Progenitor cell of endocrine pancreas (in vitro differentiated cells): ENCODE measurements at places on chromosomes 2 and 18. TPM values are rescaled to one million over a fixed set of nuclear protein-coding genes. Genes with fewer than 3 reads are reported as not detected.

DNA sequence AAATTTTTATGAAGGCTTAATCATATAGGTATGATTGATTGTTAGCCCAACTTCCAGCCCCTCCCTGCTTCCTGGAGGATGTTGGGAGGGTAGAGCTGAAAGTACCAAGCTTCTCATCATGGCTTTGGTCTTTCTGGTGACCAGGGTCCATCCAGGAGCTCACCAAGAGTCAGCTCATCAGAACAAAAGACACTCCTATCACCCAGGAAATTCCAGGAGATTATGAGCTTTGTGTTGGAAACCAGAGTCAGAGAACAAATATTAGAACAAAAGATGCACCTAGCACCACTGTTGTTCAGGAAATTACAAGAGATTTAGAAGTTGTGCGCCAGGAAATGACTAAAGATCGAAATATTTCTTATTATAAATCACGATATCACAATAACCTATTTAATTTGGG, 119.9 kb upstream of the THUMPD2 start:
- no peak overlapping the region for H3K27ac ChIP-seq
- no peak for DNase-seq
- no peak overlapping the region for H3K4me3 ChIP-seq
- H3K4me1 ChIP-seq: no peaks in the 10 kb centered on the region
- H3K27me3 ChIP-seq: peaks cover 5% of the 10 kb centered on the region

SP140 gene
- 0.69 TPM in 1 of 2 replicates, not detected in the other for total RNA-seq

- H3K4me1 ChIP-seq: peaks cover 10% of the 10 kb centered on the region
- H3K36me3 ChIP-seq: no peaks in the 10 kb centered on the region
- no peak for DNase-seq
- no peaks in the 10 kb centered on the region for H3K27me3 ChIP-seq
- no peak overlapping the region for H3K4me3 ChIP-seq
- no peak overlapping the region for H3K27ac ChIP-seq
These were observed 479.0 kb downstream of the TDRD15 start for GRCh38 chr2:21602789-21603188.

- H3K4me3 ChIP-seq: no peak overlapping the region
- H3K27me3 ChIP-seq: peaks cover 23% of the 10 kb centered on the region
- DNase-seq: no peak
- no peaks in the 10 kb centered on the region for H3K4me1 ChIP-seq
These were observed 215.9 kb downstream of the SEPTIN10 start for GRCh38 chr2:109397893-109398292.

UGT1A5 gene
- total RNA-seq: not detected in 2 replicates

- peaks cover 34% of the 10 kb centered on the region for H3K4me1 ChIP-seq
- H3K27ac ChIP-seq: peak overlapping the region; percentile 97
- H3K4me3 ChIP-seq: peak overlapping the region; percentile 0
- no peaks in the 10 kb centered on the region for H3K36me3 ChIP-seq
These were observed 174.0 kb downstream of the TGIF1 start for GRCh38 chr18:3623769-3624545.

DNA sequence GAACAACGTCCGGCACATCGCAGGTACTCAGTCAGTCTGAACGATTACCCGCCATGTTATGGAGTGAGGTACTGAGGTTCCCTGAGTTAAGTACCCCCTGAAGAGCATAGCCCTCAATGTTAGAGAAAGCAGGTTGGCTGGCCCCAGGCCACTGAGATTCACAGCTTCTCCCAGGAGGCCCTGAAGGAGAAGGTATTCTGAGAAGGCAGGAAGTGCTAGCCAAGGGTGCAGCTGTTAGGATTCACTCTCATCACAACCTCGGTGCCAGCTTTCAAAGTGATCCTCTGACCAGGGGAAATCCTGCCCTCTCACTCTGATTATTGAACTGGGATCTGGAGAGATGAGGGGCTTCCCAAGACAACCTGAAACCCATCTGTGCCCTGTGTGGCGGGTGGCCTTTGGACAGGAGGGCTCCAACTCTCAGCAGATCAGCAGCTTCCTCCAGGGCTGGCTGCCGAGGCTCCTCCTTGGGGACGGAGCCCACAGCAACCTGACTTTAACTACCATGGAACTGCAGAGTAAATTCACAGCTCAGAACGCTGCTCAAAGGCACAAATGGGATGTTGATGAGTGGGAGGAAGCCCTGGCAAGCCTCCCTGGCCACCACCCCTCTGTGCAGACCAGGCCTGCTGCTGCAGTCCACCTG, 7.8 kb downstream of the EHD3 start:
- H3K27ac ChIP-seq: no peak overlapping the region
- no peaks in the 10 kb centered on the region for H3K27me3 ChIP-seq
- H3K36me3 ChIP-seq: peaks cover 3% of the 10 kb centered on the region
- no peak for DNase-seq
- H3K4me3 ChIP-seq: no peak overlapping the region

LYG2 gene
- total RNA-seq: not detected in 2 replicates

- H3K27me3 ChIP-seq: no peaks in the 10 kb centered on the region
- H3K4me1 ChIP-seq: peaks cover 7% of the 10 kb centered on the region
- no peak overlapping the region for H3K27ac ChIP-seq
- no peak overlapping the region for H3K4me3 ChIP-seq
- H3K36me3 ChIP-seq: no peaks in the 10 kb centered on the region
- no peak for DNase-seq
These were observed 408.8 kb upstream of the UBE2E3 start for GRCh38 chr2:180571559-180571958.

SOS1 gene
- 68.3 and 77.0 TPM in 2 replicates for total RNA-seq

GRCh38 chr2:58514252-58514651, 273.1 kb upstream of the FANCL start:
- no peak for DNase-seq
- no peak overlapping the region for H3K4me3 ChIP-seq

- no peak overlapping the region for H3K4me3 ChIP-seq
- peaks cover 12% of the 10 kb centered on the region for H3K4me1 ChIP-seq
- DNase-seq: no peak
- H3K27ac ChIP-seq: no peak overlapping the region
These were observed 60.8 kb downstream of the ZNF521 start for GRCh38 chr18:25291150-25291549.

DNA sequence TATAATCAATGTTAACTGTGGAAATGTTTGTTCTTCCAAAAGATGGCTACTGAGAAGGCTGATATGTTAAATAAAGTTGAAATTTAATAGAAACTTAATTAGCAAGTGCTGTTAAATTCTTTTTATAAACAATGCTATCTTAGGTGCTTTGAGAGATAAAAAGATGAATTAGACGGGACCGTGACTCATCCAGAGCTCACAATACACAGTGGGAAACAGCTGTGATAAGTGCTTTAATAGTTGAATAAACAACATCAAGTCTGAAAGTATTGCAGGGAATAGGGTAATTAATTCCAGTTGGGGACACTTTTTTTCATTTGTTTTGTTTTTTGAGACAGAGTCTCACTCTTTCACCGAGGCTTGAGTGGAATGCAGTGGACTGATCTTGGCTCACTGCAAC, 85.5 kb upstream of the DTNA start:
- peaks cover 3% of the 10 kb centered on the region for H3K27me3 ChIP-seq
- no peak for DNase-seq
- H3K4me1 ChIP-seq: peaks cover 9% of the 10 kb centered on the region
- H3K27ac ChIP-seq: no peak overlapping the region
- H3K36me3 ChIP-seq: peaks cover 4% of the 10 kb centered on the region

UGT1A10 gene
- total RNA-seq: not detected in 2 replicates

GRCh38 chr18:3704556-3705344, 254.8 kb downstream of the TGIF1 start:
- H3K27ac ChIP-seq: no peak overlapping the region
- peaks cover 24% of the 10 kb centered on the region for H3K4me1 ChIP-seq
- DNase-seq: no peak
- H3K36me3 ChIP-seq: peaks cover 2% of the 10 kb centered on the region
- no peak overlapping the region for H3K4me3 ChIP-seq
- H3K27me3 ChIP-seq: peaks cover 10% of the 10 kb centered on the region

GCG gene
- total RNA-seq: 92.9 and 128 TPM in 2 replicates

GRCh38 chr2:54867457-54867856, 144.0 kb downstream of the EML6 start:
- H3K4me3 ChIP-seq: no peak overlapping the region
- no peak overlapping the region for H3K27ac ChIP-seq
- H3K4me1 ChIP-seq: no peaks in the 10 kb centered on the region
- no peaks in the 10 kb centered on the region for H3K27me3 ChIP-seq

DSG4 gene
- total RNA-seq: not detected in 2 replicates

SETBP1 gene
- 30.8 and 32.2 TPM in 2 replicates for total RNA-seq

DNA sequence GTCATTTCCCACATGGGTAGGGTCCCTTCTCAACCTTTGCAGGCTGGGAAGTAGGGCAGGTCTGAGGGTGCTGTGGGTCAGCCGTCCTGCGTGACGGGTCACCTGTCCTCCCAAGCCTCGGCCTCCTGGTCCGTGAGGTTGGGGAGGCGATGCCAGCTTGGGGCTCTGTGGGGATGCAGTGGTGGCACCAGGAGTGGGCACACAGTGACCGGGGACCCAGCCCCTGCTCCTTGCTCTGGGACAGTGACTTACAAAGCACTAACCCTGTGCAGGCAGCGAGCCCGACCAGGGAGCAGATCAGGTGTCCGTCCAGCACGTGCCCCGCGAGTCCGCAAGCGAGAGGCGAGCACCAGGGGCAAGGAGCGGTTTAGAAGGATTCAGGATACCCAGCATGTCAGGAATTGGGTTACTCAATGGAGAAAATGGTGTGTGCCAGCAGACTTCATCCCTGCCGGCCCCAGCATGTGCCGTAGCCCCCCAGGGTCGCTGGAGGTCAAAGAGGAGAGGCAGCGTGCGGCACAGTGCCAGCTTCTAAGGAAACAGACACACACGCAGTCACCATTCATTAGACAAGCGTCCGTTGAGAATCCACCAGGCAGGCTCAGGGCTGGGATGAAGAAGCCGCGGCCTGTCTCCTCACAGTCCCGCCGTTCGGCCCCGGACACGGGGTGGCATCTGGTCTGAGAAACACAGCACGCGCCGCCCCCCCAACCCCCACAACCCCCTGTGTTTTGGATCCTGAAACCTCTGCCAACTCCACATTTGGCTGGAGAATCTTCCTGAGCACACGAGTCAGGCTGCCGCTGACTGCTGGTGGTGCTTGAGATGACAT, 11.7 kb downstream of the COLEC11 start:
- peaks cover 8% of the 10 kb centered on the region for H3K4me1 ChIP-seq
- DNase-seq: no peak
- no peak overlapping the region for H3K27ac ChIP-seq
- no peak overlapping the region for H3K4me3 ChIP-seq
- H3K36me3 ChIP-seq: no peaks in the 10 kb centered on the region

DNA sequence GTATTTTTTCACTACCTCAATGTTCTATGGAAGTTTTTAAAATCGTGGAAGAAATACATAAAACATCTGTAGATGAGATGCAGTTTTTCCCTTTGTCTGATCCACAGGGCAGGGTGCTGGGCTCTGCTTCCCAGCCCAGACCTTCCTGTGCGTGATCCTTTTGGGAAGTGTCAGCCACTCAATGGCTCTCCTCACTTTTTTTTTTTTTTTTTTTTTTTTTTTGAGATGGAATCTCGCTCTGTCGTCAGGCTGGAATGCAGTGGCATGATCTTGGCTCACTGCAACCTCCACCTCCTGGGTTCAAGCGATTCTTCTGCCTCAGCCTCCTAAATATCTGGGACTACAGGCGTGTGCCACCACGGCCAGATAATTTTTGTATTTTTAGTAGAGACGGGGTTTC, 32.8 kb downstream of the SOWAHC start:
- H3K4me1 ChIP-seq: peaks cover 30% of the 10 kb centered on the region
- H3K27me3 ChIP-seq: no peaks in the 10 kb centered on the region
- DNase-seq: no peak
- H3K36me3 ChIP-seq: no peaks in the 10 kb centered on the region
- no peak overlapping the region for H3K4me3 ChIP-seq

DNA sequence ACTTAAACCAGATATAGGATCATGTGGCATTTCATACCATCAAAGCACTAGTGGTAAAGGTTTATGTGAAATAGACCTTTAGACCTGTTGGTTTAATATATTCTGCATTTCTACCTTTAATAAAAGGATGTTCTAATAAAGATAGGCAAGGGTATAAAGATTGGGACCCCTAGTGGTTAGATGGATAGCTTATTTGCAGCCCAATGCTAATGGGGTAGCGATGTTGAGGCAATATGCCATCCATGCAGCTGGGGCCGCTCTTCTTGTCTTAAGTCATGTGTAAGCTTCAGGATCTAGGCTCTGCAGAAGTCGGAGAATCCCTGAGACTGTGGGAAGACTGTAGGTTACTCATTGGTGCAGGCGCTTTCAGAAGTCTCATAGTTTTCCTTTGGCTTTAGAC, 114.9 kb downstream of the ICOS start:
- no peak overlapping the region for H3K27ac ChIP-seq
- DNase-seq: no peak
- H3K36me3 ChIP-seq: no peaks in the 10 kb centered on the region
- H3K4me1 ChIP-seq: peaks cover 2% of the 10 kb centered on the region

DNA sequence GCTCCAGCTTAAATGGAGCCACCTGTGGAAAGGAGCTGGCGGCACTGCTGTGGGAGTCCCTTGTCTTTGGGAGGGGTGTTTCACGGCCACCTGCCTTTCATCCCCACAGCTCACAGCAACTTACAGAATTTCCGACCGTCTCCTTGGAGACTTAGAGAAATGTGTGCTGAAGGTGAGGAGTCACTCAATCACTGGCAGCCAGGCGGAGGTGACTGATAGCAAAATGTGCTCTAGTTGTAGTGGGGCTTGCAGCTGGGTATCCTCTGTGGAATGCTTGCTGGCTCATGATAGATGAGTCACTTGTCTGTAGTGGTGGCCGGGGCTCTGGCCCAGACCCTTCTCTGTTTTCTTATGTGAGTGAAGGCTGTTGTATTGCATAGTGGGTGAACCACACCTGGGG, 110.7 kb downstream of the SH3RF3 start:
- no peak overlapping the region for H3K4me3 ChIP-seq
- no peak for DNase-seq
- peaks cover 16% of the 10 kb centered on the region for H3K4me1 ChIP-seq
- H3K36me3 ChIP-seq: no peaks in the 10 kb centered on the region
- H3K27ac ChIP-seq: no peak overlapping the region

DNA sequence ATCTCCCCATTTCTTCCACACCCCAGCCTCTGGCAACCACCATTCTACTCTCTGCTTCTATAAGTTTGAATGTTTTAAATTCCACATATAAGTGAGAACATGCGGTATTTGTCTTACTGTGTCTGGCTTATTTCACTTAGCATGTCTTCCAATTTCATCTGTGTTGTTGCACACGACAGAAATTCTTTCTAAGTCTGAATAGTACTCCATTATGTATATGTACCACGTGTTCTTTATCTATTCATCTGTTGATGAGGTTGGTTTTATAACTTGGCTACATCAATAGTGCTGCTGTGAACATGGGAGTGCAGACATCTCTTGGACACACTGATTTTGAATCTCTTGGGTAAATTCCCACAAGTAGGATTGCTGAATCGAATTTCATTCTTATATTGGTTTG, 31.8 kb upstream of the MTX2 start:
- H3K4me3 ChIP-seq: no peak overlapping the region
- no peaks in the 10 kb centered on the region for H3K4me1 ChIP-seq
- no peak overlapping the region for H3K27ac ChIP-seq
- peaks cover 14% of the 10 kb centered on the region for H3K27me3 ChIP-seq

ABCG8 gene
- total RNA-seq: not detected in 2 replicates

- H3K36me3 ChIP-seq: no peaks in the 10 kb centered on the region
- peaks cover 11% of the 10 kb centered on the region for H3K4me1 ChIP-seq
- H3K27me3 ChIP-seq: no peaks in the 10 kb centered on the region
These were observed 126.9 kb upstream of the DNAJC10 start for GRCh38 chr2:182589121-182589520.

GRCh38 chr2:37984589-37984988, 59.5 kb downstream of the RMDN2 start:
- no peak overlapping the region for H3K27ac ChIP-seq
- H3K27me3 ChIP-seq: no peaks in the 10 kb centered on the region
- H3K4me3 ChIP-seq: no peak overlapping the region
- peaks cover 2% of the 10 kb centered on the region for H3K36me3 ChIP-seq
- DNase-seq: no peak

C2orf81 gene
- 11.3 and 13.4 TPM in 2 replicates for total RNA-seq

TMEM178A gene
- total RNA-seq: 28.7 and 32.9 TPM in 2 replicates
